NCI-H1417 treated with DMSO at 0.1 percent for 48 hours (cell line): ENCODE measurements at places on chromosomes 7 and 10.

DNA sequence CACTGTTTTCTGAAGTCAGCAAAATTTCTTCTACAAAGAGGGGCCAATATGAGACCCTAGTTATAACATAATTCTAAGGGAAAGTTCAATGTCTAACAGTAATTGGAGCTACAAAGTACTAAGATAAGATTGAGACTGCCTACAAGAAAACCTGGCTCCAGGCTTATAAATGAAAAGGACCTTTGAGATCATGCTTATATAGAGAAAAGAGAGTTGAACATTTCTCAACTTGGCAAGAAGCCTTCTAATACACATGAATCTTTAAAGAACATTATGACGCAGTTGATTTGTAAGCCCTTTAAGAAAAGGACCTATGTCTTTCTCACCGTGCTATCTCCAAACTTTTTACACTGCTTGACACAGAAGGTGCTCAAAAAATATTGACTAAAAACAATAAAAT lies 87.9 kb downstream of the TPK1 start:
- DNase-seq, result no peak

GRCh38 chr10:88892222-88892967 lies 12.3 kb downstream of the STAMBPL1 start:
- no peak for DNase-seq

DNA sequence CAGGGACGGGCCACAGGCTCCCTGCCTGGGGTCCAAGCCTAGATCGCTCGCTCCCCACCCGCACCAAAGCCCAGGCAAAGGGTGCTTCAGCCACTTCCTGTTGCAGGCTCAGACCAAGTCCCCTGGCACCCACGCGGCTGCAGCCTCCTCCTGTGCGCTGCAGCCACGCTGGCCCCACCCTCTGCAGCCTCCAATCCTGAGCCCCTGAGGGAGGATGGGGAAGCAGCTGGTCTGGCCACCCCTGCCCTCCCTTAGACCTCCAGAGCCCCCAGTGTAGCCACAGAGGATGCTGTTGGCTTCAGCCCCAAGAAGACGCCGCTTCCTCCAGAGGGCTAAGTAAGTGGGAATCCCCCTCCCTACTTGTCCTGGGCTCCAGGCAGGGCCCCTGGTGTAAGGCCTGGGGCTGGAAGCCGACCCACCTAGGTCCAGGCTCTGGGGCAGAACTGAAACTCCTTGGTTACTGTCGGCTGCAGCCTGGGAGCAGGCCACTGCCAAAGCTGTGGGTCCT lies 9.4 kb downstream of the LIMK1 start:
- no peak for DNase-seq

DNA sequence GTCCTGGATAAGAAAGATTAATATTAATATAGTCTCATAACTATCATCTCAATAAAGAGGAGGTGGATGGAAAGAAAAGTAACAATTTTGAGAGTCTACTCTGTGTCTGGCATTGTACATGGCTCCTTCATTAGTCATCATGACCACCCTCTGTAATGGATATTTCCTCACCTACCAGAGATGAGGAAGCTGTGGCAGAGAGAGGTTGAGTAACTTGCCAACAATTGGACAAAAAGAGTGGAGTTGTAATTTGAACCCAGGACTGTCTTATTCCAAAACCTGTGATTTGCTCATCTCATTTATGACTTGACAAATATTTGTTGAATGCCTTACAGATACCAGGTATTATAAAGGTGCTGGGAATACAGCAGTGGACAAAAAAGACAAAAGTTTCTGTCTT lies 2.1 kb upstream of the IDE start:
- no peak for DNase-seq

- no peak for DNase-seq
Observed at GRCh38 chr7:128247108-128247507, 6.0 kb downstream of the LEP start.

DNA sequence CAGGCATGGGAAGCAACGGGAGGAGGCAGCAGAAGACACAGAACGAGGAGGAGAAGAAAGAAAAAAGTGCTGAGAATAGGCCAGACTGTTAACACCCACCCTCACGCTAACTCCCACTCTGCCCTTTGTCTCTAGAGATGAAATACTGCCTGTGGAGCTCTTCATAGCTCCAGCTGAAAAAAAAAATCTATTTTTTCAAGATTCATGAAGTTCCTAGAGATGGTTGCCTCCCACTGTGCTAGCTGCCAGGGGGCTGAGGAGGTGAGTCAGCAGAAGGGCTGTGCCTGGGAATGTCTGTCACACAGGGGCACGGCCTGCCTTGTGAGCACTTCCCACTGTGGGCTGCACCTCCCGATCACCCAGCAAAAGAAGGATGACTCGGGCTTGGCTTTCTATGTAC lies 144.5 kb downstream of the RNF216 start:
- DNase-seq, result no peak

DNA sequence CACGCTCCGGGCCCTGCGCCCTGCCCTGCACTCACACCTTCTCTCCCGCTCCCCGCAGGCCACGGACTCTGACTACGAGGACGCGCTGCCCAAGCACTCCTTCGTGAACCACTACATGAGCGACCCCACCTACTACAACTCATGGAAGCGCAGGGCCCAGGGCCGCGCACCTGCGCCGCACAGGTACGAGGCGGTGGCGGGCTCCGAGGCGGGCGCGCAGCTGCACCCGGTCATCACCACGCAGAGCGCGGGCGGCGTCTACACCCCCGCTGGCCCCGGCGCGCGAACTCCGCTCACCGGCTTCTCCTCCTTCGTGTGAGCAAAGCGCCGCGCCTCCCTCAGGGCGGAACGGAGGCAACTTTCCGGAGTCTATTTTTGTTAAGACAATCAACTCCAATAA lies 417.0 kb upstream of the FOXK1 start:
- DNase-seq, result no peak

DNA sequence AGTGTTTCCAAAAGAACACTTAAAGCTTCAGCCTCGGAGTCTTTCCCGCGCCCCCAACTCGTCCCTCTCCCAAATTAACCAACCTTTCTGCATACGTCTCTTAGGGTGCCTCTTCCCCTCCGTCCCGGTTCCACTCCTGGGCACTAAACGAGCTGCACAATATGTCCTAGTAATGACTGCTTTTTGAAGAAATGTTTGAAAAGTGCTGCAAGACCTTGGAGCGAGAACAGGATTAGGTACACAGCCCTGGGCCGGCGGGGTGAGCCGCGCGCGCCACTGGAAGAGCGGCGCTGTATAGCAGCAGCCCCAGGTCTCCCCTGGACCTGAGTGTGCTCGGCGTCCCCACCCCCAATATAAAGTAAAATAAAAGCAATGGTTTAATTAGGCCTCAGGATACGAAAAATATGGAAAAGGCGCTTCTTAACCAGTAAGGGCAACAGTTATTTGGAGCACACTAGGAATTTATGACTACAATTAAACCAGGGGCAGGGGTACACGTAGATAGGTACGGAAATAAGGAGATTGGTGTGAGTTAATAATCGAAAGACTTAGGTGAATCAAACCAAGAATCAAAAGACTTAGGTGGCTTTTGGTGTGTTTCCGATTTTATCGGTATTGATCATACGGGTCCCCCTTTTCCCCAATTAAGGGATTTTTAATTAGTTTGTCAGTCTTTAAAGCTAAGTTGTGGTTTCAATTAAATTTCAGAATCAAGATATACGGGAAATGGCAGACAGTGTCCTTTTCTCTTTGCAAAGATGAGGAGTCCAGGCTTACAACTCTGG lies 1.9 kb downstream of the TET1 start:
- no peak for DNase-seq

- DNase-seq, result no peak
Observed at GRCh38 chr10:26780793-26781601, 79.8 kb downstream of the ABI1 start.

DNA sequence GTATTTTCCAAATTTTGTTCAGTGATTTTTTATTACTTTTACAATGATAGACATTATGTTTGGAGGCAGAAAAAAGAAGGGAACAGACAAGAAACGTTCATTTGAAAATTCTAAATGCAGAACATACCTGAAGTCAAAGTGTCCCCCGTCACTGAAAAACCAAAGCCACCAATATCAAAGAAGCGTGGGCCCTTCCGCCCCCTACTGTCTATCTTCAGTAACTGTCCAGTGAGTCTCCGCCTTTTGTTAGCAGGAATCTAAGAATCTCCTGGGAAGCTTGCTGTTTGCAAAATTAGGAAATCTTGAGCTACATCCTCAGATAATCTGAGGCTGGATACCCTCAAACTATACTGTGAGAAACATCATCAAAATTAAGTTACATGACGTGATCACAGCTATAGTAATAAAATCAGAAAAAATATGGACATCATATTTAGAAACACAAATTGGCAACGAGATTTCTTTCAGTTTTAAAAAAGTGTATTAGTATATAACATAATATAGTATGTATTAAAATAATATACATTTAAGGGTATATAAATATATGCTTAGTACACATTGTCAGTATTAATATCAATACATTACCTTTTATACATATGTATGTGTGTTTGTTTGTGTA lies 169.3 kb upstream of the AKR1E2 start:
- DNase-seq, result peak; percentile 3

- DNase-seq, result no peak
Observed at GRCh38 chr10:101559596-101560297, 28.3 kb downstream of the POLL start.

- DNase-seq, result no peak
Observed at GRCh38 chr7:130444234-130444633, 3.4 kb upstream of the CEP41 start.

- no peak for DNase-seq
Observed at GRCh38 chr10:114258274-114258840, 19.3 kb downstream of the VWA2 start.

GRCh38 chr7:5423976-5424748 lies 528 bp upstream of the TNRC18 start:
- peak; percentile 92 for DNase-seq

DNA sequence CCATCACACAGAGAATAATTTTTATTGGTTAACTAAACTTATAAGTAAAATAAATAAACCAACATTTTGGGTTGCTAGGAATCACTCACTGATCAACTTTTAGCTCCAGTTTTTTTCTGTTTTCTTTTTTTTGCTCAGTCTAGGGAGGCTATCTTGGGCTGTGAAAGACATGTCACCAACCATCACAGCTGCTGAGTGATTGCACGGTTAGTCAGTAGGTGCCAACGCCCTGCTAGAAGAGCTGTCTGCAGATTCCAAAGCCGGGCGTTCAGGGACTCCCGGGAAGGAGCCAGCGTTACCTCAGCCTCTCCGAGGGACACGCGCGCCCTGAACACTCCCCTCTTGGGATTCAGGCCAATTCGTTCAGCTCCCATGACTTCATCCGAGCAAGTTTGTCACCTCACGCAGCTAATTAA lies 604 bp upstream of the STAM start:
- DNase-seq, result no peak

- no peak for DNase-seq
Observed at GRCh38 chr10:78296785-78297184, 263.1 kb downstream of the RPS24 start.
